Daoy (cell line): ENCODE measurements at places on chromosomes 5 and 9. TPM values are rescaled to one million over a fixed set of nuclear protein-coding genes. Genes with fewer than 3 reads are reported as not detected.

GRCh38 chr5:1875843-1876659 lies 6.7 kb downstream of the IRX4 start:
- peak; percentile 41 for DNase-seq

- no peak for DNase-seq
Observed at GRCh38 chr5:97550164-97550563, 367.1 kb upstream of the RIOK2 start.

GRCh38 chr9:114546851-114547250 lies 40.7 kb upstream of the ATP6V1G1 start:
- DNase-seq = no peak

DNA sequence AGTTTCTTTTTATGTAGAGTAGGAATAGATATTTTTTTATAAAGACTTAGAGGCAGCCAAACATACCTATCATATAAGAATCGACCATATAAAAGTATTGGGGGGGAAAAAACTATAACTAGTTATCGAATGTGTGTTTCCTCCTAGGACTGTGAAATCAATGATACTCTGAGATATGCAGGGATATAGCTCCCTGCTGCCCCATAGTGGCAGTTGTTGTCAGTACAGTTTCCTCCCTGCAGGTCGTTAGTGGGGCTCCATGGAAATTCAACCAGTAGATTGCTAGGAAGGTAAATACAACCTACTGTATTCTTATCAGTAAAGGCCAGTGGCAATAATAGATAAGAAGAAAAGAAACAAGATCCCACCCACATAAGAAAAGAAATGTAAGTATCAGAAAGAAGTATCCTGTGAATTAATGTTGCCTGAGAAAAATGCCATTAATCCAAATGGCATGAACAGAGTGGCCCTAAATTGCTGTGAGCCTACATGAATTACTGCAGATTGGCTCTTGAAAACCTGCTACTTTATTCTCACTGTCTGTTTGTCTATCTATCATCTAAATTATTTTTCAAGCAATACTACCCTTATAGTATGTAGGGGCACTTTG lies 136.9 kb upstream of the FBN2 start:
- DNase-seq = peak; percentile 53

DNA sequence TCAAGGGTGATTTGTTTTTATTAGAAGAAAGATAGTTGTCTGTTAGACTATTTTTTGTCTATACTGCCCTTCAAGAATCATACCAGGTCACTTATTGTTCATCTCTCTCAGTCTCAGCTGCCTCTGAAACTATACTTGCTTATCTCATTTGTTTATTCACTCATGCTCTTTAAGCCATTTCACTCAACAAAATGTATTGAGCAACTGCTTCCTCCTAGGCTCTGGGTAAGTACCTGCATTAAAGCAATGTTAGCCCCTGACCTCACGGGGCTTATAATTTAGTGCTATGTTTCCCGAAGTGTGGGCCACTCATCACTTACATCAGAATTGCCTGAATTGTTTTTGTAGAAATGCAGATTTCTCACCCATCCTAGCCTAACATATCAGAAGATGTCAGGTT lies 100.9 kb downstream of the DPYSL3 start:
- DNase-seq = no peak

GRCh38 chr9:75229605-75230332 lies 141.5 kb downstream of the OSTF1 start:
- DNase-seq = peak; percentile 68

GRCh38 chr5:154249826-154250225 lies 59.3 kb downstream of the GALNT10 start:
- no peak for DNase-seq

- no peak for DNase-seq
Observed at GRCh38 chr9:128689293-128689774, 312 bp downstream of the SET start.

TAF11L5 gene
- total RNA-seq = not detected in 2 replicates

SMU1 gene
- 43.9 and 44.3 TPM in 2 replicates for total RNA-seq

LCN15 gene
- not detected in 2 replicates for total RNA-seq

OMD gene
- not detected in 2 replicates for total RNA-seq
